ENCODE measurements at places on chromosomes 1 and 21. TPM values are rescaled to one million over a fixed set of nuclear protein-coding genes. Genes with fewer than 3 reads are reported as not detected.

IER5 gene
- 47.7 TPM for total RNA-seq

SPATA17 gene
- total RNA-seq = 0.53 TPM

NBPF4 gene
- not detected for total RNA-seq

RIMKLA gene
- not detected for total RNA-seq

CD52 gene
- not detected for total RNA-seq

Data from bronchial epithelial cell (primary cell).